GM23338 (cell line): ENCODE measurements at places on chromosomes 2 and 18. TPM values are rescaled to one million over a fixed set of nuclear protein-coding genes. Genes with fewer than 3 reads are reported as not detected.
A peak's percentile ranks its signal among the peaks of the same experiment; 100 is the strongest.

DNA sequence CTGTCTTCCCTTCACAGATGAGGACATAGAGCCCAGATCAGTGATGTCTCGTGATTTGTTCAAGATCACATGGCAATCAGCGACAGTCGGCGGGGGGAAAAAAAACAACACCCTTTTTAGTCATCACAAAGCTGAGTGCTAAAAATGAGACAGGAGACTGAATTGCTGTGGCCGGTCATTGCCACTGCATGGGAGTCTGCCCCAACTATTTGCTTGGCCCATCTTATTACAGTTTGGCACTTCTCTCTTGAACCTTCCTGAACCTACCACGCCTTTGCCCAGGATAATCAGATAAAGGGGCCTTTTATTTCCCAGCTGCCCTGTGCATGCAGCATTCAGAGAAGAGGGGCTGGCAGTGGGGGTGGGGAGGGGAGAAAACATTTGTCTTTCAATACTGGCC, 42.7 kb downstream of the SETBP1 start:
- H3K27ac ChIP-seq: no peak overlapping the region
- DNase-seq: no peak
- H3K4me3 ChIP-seq: no peak overlapping the region
- no peaks in the 10 kb centered on the region for H3K36me3 ChIP-seq

REG3G gene
- total RNA-seq: not detected in 2 replicates

DNA sequence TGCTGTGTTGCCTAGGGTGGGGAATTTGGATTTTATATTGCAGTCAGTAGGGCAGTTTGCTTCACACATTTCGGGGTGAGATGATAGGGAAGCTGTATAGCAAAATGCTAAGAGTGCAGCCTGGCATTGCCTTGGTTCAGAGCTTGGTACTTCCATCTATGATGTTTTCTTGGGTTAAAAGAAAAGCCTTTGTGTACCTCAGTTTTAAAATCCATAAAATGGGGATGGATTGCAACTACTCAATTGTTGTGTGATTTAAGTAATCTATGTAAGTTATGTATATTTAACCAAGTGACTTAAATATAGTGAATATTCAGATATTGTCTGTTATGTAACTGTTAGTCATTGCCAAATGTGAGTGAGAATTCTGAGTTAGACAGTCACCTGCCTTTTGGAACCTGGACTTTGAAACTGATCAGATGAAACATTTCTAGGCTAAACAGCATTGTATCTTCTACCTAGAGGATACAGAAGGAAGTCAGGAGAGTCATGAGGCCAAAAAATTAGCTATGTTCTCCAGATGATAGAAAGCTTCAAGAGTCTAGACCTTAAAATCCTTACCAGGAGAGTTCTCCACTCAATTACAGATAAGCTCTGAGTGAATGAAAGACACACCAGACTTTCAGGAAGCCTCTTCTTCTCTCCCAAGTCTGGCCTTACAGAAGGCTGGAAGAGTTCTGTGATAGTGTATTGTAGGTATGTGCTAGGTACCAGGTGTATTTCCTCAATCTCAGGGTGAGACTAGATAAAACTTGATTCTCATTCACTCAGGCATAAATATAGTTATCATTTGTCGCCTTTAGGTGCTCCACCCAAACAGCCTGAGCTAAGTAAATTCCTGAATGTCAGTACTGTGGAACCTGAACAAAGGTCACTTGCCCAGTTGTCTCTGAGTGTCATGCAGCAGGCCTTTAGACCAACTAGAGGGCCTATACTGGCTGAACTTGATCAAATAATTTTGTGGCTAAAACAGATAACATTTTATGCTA, 7.5 kb downstream of the RIOK3 start:
- no peak overlapping the region for H3K27ac ChIP-seq
- no peaks in the 10 kb centered on the region for H3K4me1 ChIP-seq
- H3K4me3 ChIP-seq: no peak overlapping the region
- DNase-seq: no peak

- no peak for DNase-seq
- H3K27ac ChIP-seq: no peak overlapping the region
- no peaks in the 10 kb centered on the region for H3K27me3 ChIP-seq
These were observed 220.7 kb downstream of the NDUFA10 start for GRCh38 chr2:239804161-239805042.

- peak; percentile 65 for DNase-seq
- H3K27me3 ChIP-seq: no peaks in the 10 kb centered on the region
- H3K36me3 ChIP-seq: no peaks in the 10 kb centered on the region; the same call in 1 of the 2 replicates
- no peak overlapping the region for H3K4me3 ChIP-seq
- H3K27ac ChIP-seq: no peak overlapping the region
- no peaks in the 10 kb centered on the region for H3K4me1 ChIP-seq
These were observed 139.7 kb downstream of the ROCK1 start for GRCh38 chr18:20971886-20972267.

DNA sequence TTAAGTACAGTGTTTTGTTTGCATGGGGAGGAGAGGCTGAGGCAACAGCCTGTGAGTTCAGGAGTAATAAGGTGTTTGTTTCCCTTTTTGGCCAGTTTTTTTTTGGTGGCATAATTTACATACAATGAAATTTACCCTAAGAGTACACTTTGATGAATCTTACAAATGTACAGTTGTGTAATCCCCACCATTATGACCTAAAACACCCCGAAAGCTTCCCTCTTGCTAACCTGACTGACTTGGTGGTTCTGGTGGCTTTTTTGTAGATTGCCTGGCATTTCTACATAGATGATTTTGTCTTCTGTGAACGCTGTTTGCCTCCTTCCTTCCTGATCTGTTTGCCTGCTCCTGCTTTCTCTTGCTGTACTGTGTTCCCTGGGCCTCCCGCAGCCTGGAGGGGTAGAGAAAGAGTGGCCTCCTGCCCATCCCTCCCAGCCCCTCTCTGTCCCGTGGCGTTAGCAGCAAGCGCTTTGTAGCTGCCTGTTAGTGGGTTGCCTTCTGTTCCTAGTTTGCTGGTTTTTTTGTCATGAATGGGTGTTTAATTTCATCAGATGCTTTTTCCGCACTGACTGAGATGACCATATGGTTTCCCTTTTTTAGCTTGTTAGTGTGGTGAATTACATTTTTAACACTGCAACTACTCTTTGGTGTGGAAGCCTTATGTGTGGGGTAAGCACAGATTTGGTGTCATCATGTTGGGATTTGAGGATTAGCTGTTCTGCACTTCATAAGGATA, 32.1 kb downstream of the ASAP2 start:
- no peak overlapping the region for H3K27ac ChIP-seq
- H3K4me1 ChIP-seq: peaks cover 10% of the 10 kb centered on the region
- DNase-seq: no peak
- no peaks in the 10 kb centered on the region for H3K36me3 ChIP-seq

GRCh38 chr2:203631068-203631757, 75.2 kb upstream of the CD28 start:
- no peaks in the 10 kb centered on the region for H3K4me1 ChIP-seq
- no peaks in the 10 kb centered on the region for H3K27me3 ChIP-seq
- no peak for DNase-seq
- no peak overlapping the region for H3K27ac ChIP-seq
- H3K36me3 ChIP-seq: no peaks in the 10 kb centered on the region

GPR75 gene
- total RNA-seq: 2.3 and 4.1 TPM in 2 replicates

SPHKAP gene
- 0.04 and 0.10 TPM in 2 replicates for total RNA-seq

ACADL gene
- total RNA-seq: 0.39 TPM in 1 of 2 replicates, not detected in the other

GRCh38 chr2:233448220-233448559, 93.9 kb downstream of the DGKD start:
- no peak overlapping the region for H3K4me3 ChIP-seq
- H3K4me1 ChIP-seq: no peaks in the 10 kb centered on the region
- no peak overlapping the region for H3K27ac ChIP-seq
- no peaks in the 10 kb centered on the region for H3K27me3 ChIP-seq
- DNase-seq: peak; percentile 62
- H3K36me3 ChIP-seq: no peaks in the 10 kb centered on the region

GRCh38 chr2:32702303-32703064, 74.6 kb downstream of the TTC27 start:
- no peaks in the 10 kb centered on the region for H3K36me3 ChIP-seq
- H3K4me3 ChIP-seq: no peak overlapping the region
- H3K27me3 ChIP-seq: no peaks in the 10 kb centered on the region
- DNase-seq: no peak
- H3K27ac ChIP-seq: no peak overlapping the region

TPRKB gene
- 31.2 and 39.5 TPM in 2 replicates for total RNA-seq

GRCh38 chr2:102547462-102547861, 71.9 kb upstream of the SLC9A2 start:
- H3K36me3 ChIP-seq: no peaks in the 10 kb centered on the region
- no peaks in the 10 kb centered on the region for H3K4me1 ChIP-seq
- H3K27me3 ChIP-seq: no peaks in the 10 kb centered on the region

SGPP2 gene
- not detected in 2 replicates for total RNA-seq

DNA sequence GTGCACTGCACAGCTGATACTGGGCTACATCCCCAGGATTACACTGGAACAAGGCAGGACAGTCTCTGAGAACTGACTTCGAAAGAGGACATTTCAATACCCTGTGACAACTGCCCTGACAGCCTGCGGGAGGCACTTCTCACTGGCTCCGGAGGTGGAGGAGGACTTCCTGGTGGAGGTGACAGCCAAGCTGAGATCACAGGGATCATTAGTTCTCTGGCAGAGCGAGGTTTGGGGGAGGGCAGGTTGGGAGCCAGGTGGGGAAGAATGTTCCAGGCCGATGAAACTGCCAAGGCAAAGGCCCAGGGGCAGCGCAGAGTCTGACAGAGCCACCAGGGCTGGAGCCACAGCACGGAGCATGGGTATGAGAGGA, 28.0 kb upstream of the NPAS2 start:
- no peaks in the 10 kb centered on the region for H3K27me3 ChIP-seq
- H3K4me3 ChIP-seq: no peak overlapping the region
- H3K4me1 ChIP-seq: no peaks in the 10 kb centered on the region

VWC2L gene
- not detected in 2 replicates for total RNA-seq

DNA sequence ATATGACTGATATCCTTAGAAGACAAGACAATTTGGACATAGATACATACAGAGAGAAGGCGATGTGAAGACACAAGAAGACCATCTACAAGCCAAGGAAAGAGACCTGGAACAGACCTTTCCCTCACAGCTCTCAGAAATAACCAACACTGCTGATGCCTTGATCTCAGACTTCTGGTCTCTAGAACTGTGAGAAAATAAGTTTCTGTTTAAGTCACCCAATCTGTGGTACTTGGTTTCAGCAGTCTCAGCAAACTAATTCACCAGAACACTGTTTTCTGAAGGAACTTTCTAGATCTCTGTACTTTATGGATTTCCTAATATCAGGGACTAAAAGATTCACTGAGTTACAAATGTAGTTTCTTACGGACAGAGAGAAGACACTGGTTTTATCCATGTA, 58.8 kb downstream of the NAB1 start:
- peaks cover 4% of the 10 kb centered on the region; the same call in 1 of the 2 replicates for H3K36me3 ChIP-seq
- H3K4me1 ChIP-seq: no peaks in the 10 kb centered on the region
- H3K27me3 ChIP-seq: no peaks in the 10 kb centered on the region
- H3K27ac ChIP-seq: no peak overlapping the region
- DNase-seq: no peak

GRCh38 chr2:11411244-11411643, 54.7 kb downstream of the E2F6 start:
- H3K27ac ChIP-seq: no peak overlapping the region
- no peak overlapping the region for H3K4me3 ChIP-seq
- H3K27me3 ChIP-seq: no peaks in the 10 kb centered on the region
- DNase-seq: no peak

MAP4K4 gene
- 77.2 and 99.2 TPM in 2 replicates for total RNA-seq

MROH2A gene
- total RNA-seq: not detected in 2 replicates

GRCh38 chr2:152234277-152234676, 58.7 kb upstream of the STAM2 start:
- no peaks in the 10 kb centered on the region for H3K36me3 ChIP-seq
- H3K27me3 ChIP-seq: no peaks in the 10 kb centered on the region
- no peak for DNase-seq
- H3K27ac ChIP-seq: no peak overlapping the region

MAP3K19 gene
- total RNA-seq: not detected in 2 replicates

DNA sequence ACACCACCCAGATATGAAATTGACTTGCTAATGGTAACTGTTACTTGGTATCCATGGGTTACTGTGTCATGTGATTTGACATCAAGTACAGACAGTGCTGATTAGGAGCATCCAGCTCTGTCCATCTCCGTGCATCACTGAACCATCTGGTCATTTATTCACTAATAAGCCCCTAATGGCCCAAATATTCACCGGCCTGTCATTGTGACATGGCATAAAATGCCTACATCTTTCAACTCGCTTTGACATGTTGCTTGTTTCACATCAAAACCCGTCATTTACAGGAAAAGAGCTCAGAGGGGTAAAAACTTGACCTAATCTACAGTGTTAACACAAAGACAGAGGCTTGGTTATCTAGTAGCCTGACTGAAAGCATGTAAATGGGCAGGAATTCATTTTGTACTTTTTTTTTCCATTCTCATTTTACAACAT, 308.9 kb upstream of the ATP5MC3 start:
- no peak overlapping the region for H3K27ac ChIP-seq
- no peaks in the 10 kb centered on the region for H3K36me3 ChIP-seq
- H3K4me3 ChIP-seq: no peak overlapping the region
- peaks cover 3% of the 10 kb centered on the region; the same call in 1 of the 2 replicates for H3K4me1 ChIP-seq

GRCh38 chr2:385785-386184, 97.9 kb upstream of the ALKAL2 start:
- H3K36me3 ChIP-seq: no peaks in the 10 kb centered on the region
- DNase-seq: no peak
- no peaks in the 10 kb centered on the region for H3K27me3 ChIP-seq
- no peak overlapping the region for H3K27ac ChIP-seq
- no peak overlapping the region for H3K4me3 ChIP-seq

- no peaks in the 10 kb centered on the region for H3K36me3 ChIP-seq
- peaks cover 10% of the 10 kb centered on the region for H3K4me1 ChIP-seq
- no peaks in the 10 kb centered on the region for H3K27me3 ChIP-seq
- no peak overlapping the region for H3K4me3 ChIP-seq
These were observed 100.2 kb upstream of the TEX51 start for GRCh38 chr2:126798276-126799140.

DNA sequence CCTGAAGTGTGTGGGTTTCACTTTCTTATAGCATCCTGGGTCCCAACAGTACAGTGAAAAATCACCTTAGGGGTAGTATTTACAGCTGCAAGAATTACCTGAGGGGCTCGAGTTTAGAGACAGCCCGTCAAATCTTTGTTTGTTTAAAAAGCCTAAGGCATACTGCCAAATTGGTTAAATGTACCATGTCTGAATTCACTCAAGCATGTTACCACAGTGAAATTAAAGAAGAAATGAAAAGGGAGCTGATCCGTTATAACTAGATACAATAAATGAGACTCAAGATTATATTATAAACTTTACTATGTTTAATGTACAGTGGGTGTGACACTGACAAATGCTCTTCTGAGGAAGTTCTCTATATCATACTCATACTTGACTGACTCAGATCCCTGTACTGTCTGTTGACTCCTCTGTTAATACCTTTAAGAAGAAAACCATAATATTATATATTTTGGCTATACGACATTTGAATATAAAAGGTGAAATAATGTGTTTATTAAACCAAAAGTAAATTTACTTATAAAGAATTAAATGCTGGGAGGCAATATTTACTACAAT, 107.3 kb downstream of the TMEFF2 start:
- H3K27ac ChIP-seq: no peak overlapping the region
- no peak overlapping the region for H3K4me3 ChIP-seq
- DNase-seq: no peak
- no peaks in the 10 kb centered on the region for H3K27me3 ChIP-seq
- H3K36me3 ChIP-seq: no peaks in the 10 kb centered on the region

SLC5A7 gene
- 0.08 and 0.17 TPM in 2 replicates for total RNA-seq

GRCh38 chr2:150690261-150690660, 202.8 kb upstream of the RND3 start:
- no peaks in the 10 kb centered on the region for H3K36me3 ChIP-seq
- H3K27me3 ChIP-seq: no peaks in the 10 kb centered on the region
- no peak overlapping the region for H3K27ac ChIP-seq
- H3K4me3 ChIP-seq: no peak overlapping the region
- DNase-seq: no peak
- peaks cover 6% of the 10 kb centered on the region; the same call in 1 of the 2 replicates for H3K4me1 ChIP-seq

CHST10 gene
- total RNA-seq: 22.2 and 24.5 TPM in 2 replicates
